ENCODE measurements at places on chromosomes 3 and 15.

GRCh38 chr3:46466871-46467403 is 2.2 kb upstream of the LTF start:
- DNase-seq = no peak

DNA sequence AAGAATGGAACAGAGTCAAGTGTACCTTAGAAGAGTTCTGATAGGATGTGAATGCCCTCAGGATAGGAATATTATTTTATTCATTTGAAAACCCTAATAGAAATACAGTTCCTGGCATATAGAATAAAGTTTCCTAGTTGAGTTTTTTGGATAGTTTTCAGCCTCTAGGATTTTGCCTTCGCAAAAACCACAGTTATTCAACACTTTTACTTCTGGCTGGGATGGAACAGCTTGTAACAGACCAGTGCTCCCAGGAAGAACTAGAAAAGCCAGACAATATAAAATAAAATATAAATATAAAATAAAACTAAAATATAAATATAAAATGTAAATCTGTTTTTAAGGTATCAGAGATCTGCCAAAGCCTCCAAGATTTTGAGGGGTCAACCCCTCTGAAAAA is 27.5 kb upstream of the RARB start:
- no peak for DNase-seq

GRCh38 chr15:41401904-41402267 is 410 bp downstream of the NDUFAF1 start:
- DNase-seq = no peak

DNA sequence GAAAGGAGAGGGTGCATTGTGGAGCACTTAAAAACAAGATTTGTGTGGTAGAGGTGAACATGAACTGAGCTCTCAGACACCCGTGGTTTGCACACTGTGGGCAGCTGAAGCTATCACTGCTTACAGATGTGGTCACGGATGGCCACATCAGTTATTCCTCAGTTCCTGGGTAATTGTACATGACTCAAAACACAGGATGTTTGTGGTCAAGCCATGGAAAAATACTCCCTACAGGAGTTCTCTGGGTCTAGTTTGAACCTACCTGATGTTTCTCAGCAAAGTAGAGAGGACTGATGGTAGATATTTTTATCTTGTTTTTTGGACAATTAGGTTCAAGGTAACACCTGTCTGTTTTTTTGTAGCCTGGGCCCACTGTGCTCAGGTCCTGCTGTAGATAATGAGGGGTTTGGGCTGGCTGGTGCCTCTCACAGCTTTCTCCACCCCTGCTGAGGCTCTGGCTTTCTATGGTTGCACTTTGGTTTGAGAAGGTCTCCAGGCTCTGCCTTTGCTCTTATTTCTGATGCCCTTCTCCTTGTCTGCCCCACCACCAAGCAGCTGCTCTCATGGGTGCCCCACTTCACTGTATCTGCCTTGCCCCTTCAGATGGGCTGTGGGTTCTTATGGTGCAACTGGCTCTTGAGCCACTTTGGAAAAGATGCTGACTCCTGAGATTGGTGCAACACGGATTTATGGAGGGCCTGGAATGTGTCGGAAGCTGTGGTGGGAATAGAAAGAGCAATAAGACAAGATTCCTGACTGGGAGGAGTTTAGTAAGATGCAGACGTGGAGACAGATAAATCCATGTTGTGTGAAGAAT is 40.1 kb downstream of the CDCP1 start:
- DNase-seq = no peak

GRCh38 chr3:50226888-50227389 is 9.1 kb upstream of the GNAI2 start:
- DNase-seq = peak; percentile 54

DNA sequence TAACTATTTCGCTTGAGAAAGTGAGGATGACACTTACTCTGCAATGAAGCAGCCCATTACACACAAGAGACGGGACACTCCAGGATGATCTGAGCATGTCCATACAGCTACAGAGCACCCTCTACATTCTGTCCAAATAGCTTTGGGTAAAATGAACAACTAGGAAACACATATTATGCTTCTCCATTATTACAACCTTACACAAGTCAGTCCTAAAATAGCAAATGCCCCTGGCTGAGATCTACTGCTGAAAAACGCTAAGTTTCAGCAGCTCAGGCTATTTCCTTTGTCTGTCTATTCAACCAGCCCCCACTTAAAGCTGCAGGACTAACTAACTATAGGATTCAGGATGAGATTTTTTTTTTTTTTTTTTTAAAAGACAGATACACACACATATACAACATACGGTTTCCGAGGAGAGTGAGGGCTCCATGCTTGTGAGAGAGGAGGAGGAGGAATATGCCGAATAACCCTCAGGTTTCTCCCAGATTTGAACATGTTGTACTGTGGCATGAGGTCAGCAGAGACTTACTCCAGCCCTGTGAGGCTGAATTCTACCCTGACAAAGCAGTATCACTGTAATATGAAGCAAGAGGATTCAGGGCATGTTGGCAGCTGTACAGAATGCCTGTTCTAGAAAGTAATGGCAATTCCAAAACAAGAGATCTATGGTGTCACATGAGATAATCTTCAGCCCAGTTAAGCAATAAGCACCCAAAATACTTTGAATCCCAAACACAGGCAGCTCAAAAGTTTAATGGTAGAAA is 117.3 kb upstream of the PLXND1 start:
- DNase-seq = no peak

DNA sequence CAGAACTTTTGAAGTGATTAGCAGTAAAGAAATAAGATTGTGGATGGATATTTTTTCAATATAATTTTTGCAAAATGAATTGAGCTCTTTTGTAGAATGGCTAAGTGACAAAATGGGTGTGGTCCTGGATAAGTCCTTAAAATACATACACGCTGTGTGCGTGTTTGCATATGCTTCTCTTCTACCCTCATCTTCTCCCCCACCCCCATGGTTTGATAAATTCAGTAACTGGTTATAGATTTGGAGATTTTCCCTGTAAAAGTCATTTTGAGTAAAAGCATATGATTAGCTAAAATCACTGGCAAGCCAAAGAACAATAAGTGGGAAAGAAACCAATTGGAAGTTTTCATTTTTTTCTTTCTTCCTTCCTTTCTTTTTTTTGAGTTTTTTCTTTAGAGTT is 453.9 kb upstream of the MDFIC2 start:
- DNase-seq = no peak

DNA sequence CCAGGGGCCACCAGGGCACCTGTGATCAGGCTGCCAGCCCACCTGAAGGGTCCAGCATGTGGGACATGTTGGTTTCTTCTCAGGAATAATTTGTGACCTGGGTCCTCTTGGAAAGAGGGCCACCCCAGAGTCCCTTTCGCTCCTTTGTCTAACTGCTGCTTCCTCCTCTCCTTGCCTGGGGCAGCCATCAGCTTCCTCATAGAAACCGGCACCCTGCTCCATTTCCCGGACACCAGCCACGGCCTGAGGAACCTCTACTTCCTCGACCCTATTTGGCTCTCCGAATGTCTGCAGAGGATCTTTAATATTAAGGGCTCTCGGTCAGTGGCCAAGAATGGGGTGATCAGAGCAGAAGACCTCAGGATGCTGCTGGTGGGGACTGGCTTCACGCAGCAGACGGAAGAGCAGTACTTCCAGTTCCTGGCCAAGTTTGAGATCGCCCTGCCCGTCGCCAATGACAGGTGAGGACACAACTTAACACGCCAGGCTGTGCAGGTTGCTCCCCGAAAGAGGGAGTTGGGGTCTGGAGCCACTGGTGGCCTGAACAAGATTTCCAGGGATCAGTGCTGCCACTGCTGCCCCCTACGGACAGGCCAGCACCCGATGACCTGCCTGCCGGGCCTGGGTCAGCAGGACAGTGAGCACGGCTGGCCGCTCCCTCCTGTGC is 109.7 kb downstream of the LRRK1 start:
- DNase-seq = no peak

DNA sequence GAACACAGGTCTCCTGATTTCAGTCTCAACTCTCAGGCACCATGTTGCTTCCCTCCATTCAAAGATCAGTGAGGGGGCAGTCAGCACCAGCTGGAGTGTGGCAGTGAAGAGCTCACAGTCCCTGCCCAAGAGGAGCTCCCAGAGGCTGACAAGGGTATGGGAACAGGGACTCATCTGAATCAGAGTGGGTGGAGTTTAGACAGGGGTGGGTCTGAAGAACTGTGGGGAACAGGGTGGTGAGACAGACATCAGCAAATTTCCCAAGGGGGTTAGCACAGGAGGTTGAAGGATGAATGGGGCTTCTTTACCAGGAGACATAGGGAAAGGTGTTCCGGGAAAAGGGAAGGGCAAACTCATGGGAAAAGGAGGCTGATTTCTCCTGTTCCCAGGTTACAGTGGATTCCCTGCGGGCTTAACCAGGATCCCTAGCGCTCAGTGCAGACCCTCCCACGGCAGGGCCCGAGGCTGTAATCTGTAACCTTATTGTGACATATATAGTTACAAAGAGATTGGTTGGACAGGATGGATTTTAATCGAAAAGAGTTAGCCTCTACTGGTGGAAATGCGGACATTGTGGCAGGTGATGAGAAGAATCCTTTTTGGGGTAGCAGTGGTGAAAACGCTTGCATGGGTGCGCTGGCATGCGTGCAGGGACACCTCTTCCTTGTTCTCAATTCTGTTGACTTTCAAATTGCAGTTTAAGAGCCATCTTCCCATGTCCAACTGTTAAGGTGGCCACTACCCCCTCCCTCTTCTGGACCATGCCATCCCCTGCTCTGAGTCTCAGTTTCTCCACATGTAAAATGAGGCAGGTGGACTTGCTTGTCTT is 160.3 kb downstream of the SMAD6 start:
- no peak for DNase-seq

- DNase-seq = peak; percentile 56
Measured at GRCh38 chr15:43440721-43441281, 52.2 kb downstream of the TP53BP1 start.

- DNase-seq = no peak
Measured at GRCh38 chr3:87398168-87398801, 121.9 kb upstream of the POU1F1 start.

DNA sequence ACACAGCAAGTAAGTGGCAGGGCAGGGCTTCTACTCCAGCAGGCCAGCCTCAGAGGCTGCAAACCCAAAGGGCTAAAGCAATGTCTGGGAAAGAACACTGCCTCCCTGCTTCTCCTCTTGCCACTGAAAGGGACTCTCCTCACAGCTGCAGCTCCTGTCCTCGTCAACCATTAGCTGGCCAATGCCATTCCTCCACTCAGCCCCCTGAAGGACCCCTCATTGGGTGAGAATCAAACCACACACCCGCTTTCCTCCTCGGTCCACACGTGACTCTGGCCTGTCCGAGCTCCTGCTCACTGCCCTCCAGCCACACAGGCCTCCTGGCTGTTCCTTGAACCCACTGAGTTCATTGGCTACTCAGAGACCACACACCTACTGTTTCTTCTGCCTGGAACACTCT is 253.7 kb upstream of the TLE3 start:
- DNase-seq = no peak

DNA sequence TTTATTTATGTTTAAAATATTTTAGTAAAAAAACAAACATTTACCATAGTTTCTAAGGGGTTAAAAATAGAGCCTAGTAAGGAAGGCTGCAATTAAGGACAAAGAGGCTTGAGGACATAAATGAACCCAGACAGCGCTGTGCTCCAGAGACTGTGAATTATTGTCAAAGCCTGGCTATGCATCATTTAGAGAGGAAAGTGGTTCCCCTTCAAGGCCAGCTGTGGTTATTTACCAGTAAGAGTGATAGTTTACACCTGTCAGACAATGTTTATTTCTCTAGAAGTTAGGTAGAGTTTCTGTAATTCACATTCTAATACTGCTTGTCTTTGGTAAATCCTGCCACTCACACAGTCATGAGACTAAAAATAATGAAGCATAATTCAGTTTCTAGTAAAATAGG is 32.4 kb upstream of the PIK3R4 start:
- DNase-seq = no peak

- no peak for DNase-seq
Measured at GRCh38 chr3:60636846-60637245, 614.4 kb downstream of the FHIT start.

DNA sequence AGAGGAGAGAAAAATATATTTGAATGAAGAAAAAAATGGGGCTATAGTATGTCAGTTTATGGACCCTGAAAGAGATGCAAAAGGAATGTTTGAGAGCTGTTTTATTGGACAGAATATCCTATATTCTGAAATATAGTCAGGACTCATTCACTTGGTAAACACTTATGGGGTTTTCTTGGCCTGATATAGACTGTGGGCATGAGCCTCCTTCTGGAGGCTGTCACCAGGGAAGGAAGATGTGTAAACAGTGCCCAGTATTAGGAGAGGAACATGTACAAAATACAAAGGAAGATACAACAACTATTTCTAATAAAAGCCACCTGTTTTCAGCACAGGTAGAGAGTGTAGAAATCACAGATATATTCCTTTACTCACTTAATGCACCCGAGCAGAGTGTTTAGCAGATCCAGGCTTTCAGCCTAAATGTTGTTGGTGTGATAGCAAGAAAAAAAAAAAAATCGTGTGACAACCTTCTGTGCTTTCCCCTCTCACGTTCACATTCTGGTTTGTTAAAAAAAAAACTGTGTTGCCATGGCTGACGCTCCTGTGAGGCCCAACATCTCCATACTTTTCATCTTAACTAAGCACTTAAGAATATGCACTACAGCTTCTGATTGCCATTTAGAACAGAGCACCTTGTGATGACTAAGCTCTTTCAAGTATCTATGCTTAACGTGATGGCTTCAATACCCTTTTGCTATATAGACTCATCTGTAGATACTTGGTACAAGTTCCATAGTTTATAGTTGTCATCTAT is 134.1 kb downstream of the MBNL1 start:
- no peak for DNase-seq

GRCh38 chr15:41891946-41892345 is 1.9 kb downstream of the SPTBN5 start:
- no peak for DNase-seq

- DNase-seq = no peak
Measured at GRCh38 chr3:122004991-122005565, 17.0 kb downstream of the ILDR1 start.

DNA sequence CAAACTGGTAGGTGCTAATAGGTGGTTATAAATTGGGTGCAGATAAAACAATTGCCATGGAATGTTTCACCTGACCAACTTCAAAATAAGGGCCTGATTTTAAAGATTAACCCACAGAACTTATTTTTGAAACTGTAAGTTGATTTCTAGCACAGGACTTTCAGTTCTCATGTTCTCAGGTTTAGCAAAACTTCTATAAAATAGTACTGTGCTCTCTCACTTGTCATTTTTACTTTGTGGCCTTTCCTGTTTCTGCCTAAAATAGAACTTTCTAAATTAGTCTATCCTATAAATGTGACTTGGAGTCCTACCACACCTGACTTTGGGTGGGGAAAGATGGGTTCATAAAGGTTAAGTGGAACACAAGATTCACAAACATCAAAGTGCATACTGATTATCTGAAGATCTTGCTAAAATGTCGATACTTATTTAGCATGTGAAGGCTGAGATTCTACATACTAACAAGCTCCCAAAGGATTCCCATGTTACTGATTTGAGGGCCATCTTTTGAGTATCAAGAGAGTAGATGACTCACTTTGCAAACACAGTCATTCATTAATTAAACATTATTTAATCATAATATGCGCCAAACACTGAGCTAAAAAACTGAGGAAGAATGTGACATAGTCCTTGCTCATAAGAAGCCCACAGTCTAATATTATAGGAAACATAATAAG is 38.6 kb downstream of the BTLA start:
- DNase-seq = no peak

- DNase-seq = no peak
Measured at GRCh38 chr3:53478921-53479664, 15.3 kb upstream of the CACNA1D start.

Measured in T47D (cell line).